ENCODE measurements at places on chromosomes 2 and 18. TPM values are rescaled to one million over a fixed set of nuclear protein-coding genes. Genes with fewer than 3 reads are reported as not detected.

GRCh38 chr18:56258178-56258577 lies 380.2 kb downstream of the TXNL1 start:
- H3K36me3 ChIP-seq = no peaks in the 10 kb centered on the region
- no peak overlapping the region for H3K27ac ChIP-seq
- H3K4me3 ChIP-seq = no peak overlapping the region
- H3K4me1 ChIP-seq = no peaks in the 10 kb centered on the region

GRCh38 chr2:157032017-157032416 lies 225.5 kb upstream of the GALNT5 start:
- no peaks in the 10 kb centered on the region for H3K4me1 ChIP-seq
- no peaks in the 10 kb centered on the region for H3K36me3 ChIP-seq
- no peak for DNase-seq
- H3K4me3 ChIP-seq = no peak overlapping the region
- H3K27ac ChIP-seq = no peak overlapping the region

- no peaks in the 10 kb centered on the region for H3K27me3 ChIP-seq
- no peak for DNase-seq
- H3K27ac ChIP-seq = no peak overlapping the region
- H3K36me3 ChIP-seq = no peaks in the 10 kb centered on the region
These were observed 1.1 kb downstream of the EMILIN1 start for GRCh38 chr2:27079233-27080139.

NOSTRIN gene
- total RNA-seq = not detected

MALL gene
- not detected for total RNA-seq

Measured in CD4-positive, alpha-beta memory T cell (primary cell).